ENCODE measurements at places on chromosomes 2 and 18.

GRCh38 chr2:90077948-90078347 is 1386.5 kb downstream of the RPIA start:
- no peak for DNase-seq

- no peak for DNase-seq
These were observed 199.5 kb downstream of the TWIST2 start for GRCh38 chr2:239047420-239047819.

DNA sequence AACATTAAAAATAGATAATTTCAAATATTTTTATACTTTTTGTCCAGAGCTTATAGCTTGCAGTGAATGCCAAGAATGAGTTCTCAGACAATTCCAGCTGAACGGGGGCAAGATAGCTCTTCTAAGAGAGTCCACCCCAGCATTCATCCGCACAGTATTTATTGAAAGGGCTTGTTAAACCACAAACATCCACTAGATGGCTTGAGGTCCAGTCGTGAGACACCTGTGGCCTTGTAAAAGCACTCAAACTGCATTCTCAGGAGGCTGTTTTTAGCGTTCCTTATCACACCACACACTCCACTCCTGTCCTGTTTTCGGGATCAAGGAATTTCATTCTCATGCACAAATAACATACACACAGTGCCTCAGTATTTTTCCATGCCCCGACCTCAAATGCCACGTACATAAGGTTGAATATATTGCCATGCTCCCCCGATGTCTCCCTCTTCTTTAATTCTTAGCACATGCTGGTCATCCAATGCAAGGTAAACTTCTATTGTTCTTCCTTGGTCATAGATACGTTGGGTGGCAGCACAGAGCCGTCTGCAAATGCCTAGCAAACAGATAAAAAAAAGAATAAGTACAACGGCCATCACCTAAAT is 47.4 kb downstream of the DNAJC10 start:
- DNase-seq, result no peak

DNA sequence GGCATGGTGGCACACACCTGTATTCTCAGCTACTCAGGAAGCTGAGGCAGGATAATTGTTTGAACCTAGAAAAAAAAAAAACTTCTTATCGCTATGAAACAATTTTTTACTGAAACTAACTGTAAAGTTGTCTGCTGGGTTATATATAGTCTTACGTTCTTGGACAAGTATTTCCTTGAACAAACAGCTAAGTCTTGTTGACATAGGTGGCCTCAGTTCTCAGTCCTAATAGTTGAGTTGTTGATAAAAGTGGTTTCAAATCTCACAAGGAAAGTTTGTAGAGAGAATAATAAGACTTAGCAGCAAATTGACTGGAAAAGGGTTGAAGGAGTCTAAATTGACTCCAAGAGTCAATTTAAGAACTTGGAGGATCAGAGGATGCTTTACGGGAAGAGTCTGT is 166.5 kb upstream of the KCNJ3 start:
- DNase-seq, result no peak

GRCh38 chr2:234608946-234609345 is 112.1 kb upstream of the ARL4C start:
- DNase-seq, result no peak

GRCh38 chr18:62810682-62811081 is 95.3 kb downstream of the PHLPP1 start:
- DNase-seq, result no peak

DNA sequence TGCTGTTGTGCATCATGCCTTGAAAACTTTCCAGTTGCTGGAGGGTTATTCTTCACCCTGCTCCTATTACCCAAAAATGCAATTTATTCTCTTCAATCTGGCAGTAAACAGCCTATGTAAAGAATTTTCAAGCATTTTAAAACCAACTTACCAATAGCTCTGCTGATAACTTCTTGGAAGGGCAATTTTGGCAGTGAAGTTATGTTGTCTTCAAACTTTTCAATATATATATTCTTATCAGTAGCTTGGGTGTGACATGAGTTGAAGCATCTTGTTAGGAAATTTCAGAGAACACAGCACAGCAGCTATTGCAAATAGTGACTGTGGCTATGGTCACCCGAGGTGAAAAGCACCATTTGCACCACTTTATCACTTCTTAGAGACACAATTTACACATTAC is 395.5 kb downstream of the STK39 start:
- no peak for DNase-seq

DNA sequence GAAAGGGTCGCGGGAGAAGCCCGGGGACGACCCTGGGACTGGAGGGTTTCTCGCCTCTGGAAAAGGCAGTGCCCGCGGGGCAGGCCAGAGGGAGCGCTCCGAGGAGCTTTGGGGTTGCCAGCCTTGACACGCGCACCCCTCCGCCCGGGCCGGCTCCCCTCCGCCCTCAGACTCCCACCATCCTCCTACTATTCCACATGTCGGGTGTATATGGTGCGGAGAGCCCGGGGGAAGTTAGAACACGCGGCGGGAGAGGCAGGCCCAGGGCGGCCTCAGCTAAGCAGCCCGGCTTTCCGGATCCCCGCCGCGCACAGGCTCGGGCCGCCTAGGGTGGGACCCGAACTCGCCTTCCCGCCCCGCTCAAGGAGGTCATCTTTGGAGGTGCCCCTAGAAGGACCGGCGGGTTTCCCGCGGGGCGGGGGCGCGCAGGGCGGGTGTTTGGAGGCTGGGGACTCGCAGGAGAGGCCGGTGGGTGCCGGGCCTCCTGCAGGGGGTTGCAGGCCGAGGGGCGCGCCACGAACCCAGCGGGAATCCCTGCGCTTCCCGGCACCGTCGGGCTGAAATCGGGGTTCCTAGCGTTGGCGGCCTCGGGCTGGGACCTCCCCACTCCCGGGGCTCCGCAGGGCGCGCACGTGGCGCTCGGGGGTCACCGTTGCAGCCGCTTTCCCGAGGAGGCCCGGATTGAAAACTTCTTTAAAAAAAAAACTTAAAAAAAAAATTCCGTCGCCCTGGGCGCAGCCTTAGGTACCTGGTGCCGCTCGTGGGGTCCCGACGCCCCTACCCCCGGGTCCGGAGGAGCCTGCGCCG is 3.7 kb downstream of the NFATC1 start:
- no peak for DNase-seq

DNA sequence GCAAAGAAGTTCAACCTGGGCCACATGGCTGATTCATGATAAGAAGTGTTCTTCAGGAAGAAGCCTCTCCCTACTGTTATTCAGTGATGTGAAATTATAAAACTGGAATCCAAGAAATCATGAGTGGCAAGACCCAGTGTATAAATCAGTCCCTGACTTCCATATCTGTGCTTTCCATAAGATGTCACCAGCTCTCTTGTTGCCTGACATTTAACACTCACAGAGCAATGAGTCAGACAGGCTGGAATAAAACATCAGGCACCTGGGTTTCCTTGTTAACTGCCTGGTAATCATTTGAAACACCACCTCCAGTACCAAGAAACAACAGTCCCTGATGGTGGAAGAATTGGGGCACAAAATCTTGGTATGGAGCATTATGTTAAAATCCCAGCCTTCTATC is 76.1 kb downstream of the SCG2 start:
- DNase-seq, result no peak

- no peak for DNase-seq
These were observed 245.2 kb upstream of the GULP1 start for GRCh38 chr2:188046437-188046836.

Measured in activated T-cell treated with anti-CD3 and anti-CD28 coated beads for 24 hours (primary cell).